ENCODE measurements at places on chromosomes 13 and 19. TPM values are rescaled to one million over a fixed set of nuclear protein-coding genes. Genes with fewer than 3 reads are reported as not detected.
A peak's percentile ranks its signal among the peaks of the same experiment; 100 is the strongest.

DNA sequence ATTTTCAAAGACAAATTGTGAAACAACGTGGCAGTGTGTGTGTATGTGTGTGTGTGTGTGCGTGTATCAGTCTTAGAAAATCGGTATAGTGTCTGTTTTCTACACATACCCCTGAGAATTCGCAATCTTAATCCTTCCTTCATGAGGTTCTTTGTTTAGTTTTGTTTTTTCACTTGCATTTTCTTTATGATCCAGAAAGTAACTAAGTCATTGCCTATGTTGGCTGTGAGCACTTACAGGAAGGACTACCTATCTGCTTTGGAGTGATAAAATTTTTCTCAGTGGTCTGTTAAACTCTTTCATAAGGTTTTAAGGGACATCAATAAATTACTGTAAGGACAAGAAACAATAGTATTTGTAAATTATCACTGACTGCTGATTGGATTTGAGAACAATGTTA is 1587.1 kb downstream of the PCDH9 start:
- DNase-seq, result no peak
- H3K36me3 ChIP-seq, result no peaks in the 10 kb centered on the region

Gene MYBPC2
- not detected for polyA plus RNA-seq

- DNase-seq, result no peak
- no peaks in the 10 kb centered on the region for H3K36me3 ChIP-seq
- no peak overlapping the region for H3K27ac ChIP-seq
- H3K4me3 ChIP-seq, result no peak overlapping the region
- H3K4me1 ChIP-seq, result peaks cover 4% of the 10 kb centered on the region
These were observed 8.2 kb upstream of the SUCLA2 start for GRCh38 chr13:48009284-48009683.

Gene ATP8A2
- 0.01 TPM for polyA plus RNA-seq

Gene KCNJ14
- 0.23 TPM for polyA plus RNA-seq

GRCh38 chr13:52975161-52975560 is 53.5 kb upstream of the OLFM4 start:
- no peaks in the 10 kb centered on the region for H3K4me1 ChIP-seq
- H3K27me3 ChIP-seq, result no peaks in the 10 kb centered on the region
- DNase-seq, result no peak
- no peaks in the 10 kb centered on the region for H3K36me3 ChIP-seq
- H3K4me3 ChIP-seq, result no peak overlapping the region
- H3K27ac ChIP-seq, result no peak overlapping the region

Gene ACTMAP
- 4.5 TPM for polyA plus RNA-seq

- no peak overlapping the region for H3K27ac ChIP-seq
- no peak overlapping the region for H3K4me3 ChIP-seq
- H3K4me1 ChIP-seq, result no peaks in the 10 kb centered on the region
- H3K27me3 ChIP-seq, result no peaks in the 10 kb centered on the region
These were observed 12.5 kb downstream of the MICOS13 start for GRCh38 chr19:5667751-5668271.

GRCh38 chr13:95783747-95784146 is 106.8 kb downstream of the DNAJC3 start:
- no peaks in the 10 kb centered on the region for H3K4me1 ChIP-seq
- H3K36me3 ChIP-seq, result peaks cover 40% of the 10 kb centered on the region
- no peak for DNase-seq
- no peaks in the 10 kb centered on the region for H3K27me3 ChIP-seq
- no peak overlapping the region for H3K4me3 ChIP-seq

Gene CASP14
- not detected for polyA plus RNA-seq

Gene TMPRSS9
- 0.19 TPM for polyA plus RNA-seq

DNA sequence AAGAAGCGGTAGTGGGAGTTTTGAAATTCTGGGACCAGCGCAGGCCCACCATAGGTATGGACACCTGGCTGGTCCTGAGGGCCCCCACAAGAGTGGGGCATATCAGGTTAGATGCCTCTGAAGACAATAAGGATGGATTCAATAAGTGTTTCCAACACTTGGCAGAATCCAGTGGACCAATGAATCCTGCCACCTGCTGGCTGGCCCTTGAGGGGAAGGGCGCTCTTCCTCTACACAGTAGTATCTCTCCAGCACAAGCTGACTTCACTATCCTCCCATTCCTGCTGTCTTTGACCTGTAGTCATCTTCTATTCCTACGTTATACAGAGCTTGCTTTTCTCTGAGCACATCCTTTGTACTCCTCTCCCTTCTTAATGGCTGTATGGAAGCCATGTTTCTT is 199.7 kb upstream of the TSHZ3 start:
- H3K36me3 ChIP-seq, result no peaks in the 10 kb centered on the region
- no peaks in the 10 kb centered on the region for H3K4me1 ChIP-seq
- DNase-seq, result no peak
- peaks cover 7% of the 10 kb centered on the region for H3K27me3 ChIP-seq
- H3K4me3 ChIP-seq, result no peak overlapping the region
- no peak overlapping the region for H3K27ac ChIP-seq

Gene COPE
- 172 TPM for polyA plus RNA-seq

Gene LHFPL6
- 41.8 TPM for polyA plus RNA-seq

Gene TOMM40
- 79.9 TPM for polyA plus RNA-seq

DNA sequence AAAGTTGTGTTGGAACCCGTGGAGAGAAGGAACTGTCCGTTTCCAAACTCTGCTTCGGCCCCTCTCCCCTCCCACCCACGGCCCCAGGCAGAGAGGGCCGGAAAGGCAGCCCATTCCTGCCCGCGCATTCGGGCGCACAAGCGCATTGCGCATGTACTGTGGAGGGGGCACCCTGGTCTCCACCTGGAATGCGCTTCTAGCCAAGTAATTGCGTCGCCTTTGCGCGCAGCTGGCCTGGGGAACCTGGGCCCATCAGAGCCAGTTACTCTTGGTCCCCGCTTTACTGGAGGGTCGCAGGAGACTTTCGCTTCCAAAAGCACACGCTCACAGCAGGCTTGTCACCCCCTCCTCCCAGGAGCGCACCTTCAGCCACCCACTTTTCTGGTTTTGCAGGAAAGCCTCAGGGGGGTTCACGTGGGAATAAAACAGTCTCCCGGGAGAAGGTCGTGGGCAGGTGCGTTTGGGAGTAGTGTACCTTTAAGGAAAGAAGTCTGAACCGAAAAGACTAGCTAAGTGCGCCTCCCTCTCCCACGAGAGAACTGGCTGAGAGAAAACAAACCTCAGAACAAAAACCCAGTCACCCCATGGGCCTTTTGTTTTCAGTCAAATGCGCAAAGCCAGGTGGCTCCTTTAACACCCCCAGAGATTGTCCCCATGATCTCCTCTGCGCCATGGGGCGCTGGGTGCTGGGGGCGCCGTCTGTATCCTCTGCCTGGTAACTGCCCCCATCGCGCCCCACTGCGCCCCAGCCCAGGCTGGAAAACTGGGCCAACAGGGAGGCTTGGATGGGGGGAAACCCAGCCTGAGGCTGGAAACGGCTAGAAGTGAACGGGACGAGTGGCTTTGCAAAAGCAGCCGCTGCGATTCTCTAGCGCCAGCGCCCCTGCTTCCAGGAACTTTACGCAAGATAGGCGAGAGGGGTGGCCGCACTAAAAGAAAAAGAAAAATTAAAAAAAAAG is 28.5 kb downstream of the GSX1 start:
- no peak overlapping the region for H3K27ac ChIP-seq
- no peaks in the 10 kb centered on the region for H3K36me3 ChIP-seq
- DNase-seq, result no peak
- H3K27me3 ChIP-seq, result peaks cover 64% of the 10 kb centered on the region

- H3K4me1 ChIP-seq, result no peaks in the 10 kb centered on the region
- H3K27me3 ChIP-seq, result no peaks in the 10 kb centered on the region
- no peak overlapping the region for H3K27ac ChIP-seq
- H3K4me3 ChIP-seq, result no peak overlapping the region
- no peak for DNase-seq
These were observed 154.8 kb downstream of the COG6 start for GRCh38 chr13:39810091-39810877.

GRCh38 chr19:10712754-10713153 is 5.1 kb upstream of the DNM2 start:
- H3K4me1 ChIP-seq, result no peaks in the 10 kb centered on the region
- H3K4me3 ChIP-seq, result no peak overlapping the region
- H3K36me3 ChIP-seq, result peaks cover 18% of the 10 kb centered on the region
- no peak for DNase-seq
- no peaks in the 10 kb centered on the region for H3K27me3 ChIP-seq
- no peak overlapping the region for H3K27ac ChIP-seq

GRCh38 chr19:934865-935479 is 9.1 kb downstream of the ARID3A start:
- peak overlapping the region; percentile 8 for H3K4me3 ChIP-seq
- H3K27ac ChIP-seq, result peak overlapping the region; percentile 70
- no peaks in the 10 kb centered on the region for H3K27me3 ChIP-seq
- peak; percentile 93 for DNase-seq
- H3K4me1 ChIP-seq, result peaks cover 30% of the 10 kb centered on the region

DNA sequence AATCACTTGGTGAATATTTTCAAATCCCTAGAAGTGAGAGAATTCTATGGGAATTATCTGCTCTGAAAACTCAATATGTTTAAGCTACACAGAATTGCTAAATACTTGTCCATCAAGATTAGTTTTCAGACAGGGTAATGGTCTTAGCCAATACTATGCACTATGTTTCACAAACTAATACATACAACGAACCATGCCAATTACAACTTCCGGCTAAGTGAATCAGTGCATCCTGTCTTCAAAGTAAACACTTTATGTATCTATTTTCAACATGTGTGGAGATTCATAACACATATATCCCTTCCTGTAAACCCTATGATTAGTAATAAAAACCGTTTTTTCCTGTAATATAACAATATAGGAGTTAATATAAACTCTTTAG is 181.5 kb downstream of the POSTN start:
- no peak for DNase-seq
- H3K4me1 ChIP-seq, result no peaks in the 10 kb centered on the region
- no peaks in the 10 kb centered on the region for H3K27me3 ChIP-seq
- H3K27ac ChIP-seq, result no peak overlapping the region
- no peaks in the 10 kb centered on the region for H3K36me3 ChIP-seq
